ENCODE measurements at places on chromosomes 4 and X. TPM values are rescaled to one million over a fixed set of nuclear protein-coding genes. Genes with fewer than 3 reads are reported as not detected.
A peak's percentile ranks its signal among the peaks of the same experiment; 100 is the strongest.

NUDT10 gene
- 2.3 TPM for total RNA-seq

DNA sequence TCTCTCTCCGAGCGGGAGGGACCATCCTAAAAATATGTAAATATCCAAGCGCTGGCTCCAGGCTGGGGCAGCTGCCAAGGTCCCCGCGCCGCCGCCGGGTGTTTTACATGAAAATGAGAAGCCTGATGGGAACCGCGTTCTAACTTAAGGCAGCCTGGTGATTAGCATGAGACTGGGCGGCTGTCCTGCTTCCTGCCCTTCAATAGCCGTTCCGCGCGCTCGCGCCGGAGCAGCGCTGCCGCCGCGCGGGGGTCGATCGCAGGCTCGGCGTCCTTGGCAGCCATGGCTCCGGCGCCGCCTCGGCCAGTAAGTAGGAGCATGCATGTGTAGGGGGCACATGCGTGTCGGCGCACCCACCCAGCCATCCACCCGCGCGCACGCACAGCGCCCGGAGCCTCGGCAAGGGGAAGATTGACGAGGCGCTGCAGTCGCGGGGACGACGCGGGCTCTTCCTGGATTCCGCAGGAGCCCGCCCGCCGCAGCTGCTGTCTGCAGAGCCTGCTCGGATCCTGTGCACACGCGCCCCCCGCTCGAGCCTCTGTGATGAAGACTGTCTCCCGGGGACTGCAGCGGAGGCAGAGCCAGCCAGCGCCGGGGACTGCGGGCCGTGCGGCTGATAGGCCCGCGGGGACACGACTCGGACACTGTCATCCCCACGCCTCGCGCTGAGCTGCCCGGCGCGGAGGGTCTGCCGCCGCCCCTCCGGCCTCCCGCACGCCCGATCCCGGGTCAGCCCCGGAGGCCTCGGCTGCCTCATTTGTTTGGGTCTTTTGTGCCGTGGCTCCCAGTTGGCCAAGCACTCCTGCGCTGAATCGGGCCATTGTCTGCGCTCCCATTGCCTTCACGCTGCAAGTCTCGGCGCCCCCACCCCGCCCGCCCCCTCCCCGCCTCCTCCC is 734 bp downstream of the STOX2 start:
- H3K4me1 ChIP-seq = peaks cover 39% of the 10 kb centered on the region
- no peaks in the 10 kb centered on the region for H3K36me3 ChIP-seq
- peak; percentile 45 for DNase-seq

PCYT1B gene
- total RNA-seq = not detected

AKAP14 gene
- not detected for total RNA-seq

DNA sequence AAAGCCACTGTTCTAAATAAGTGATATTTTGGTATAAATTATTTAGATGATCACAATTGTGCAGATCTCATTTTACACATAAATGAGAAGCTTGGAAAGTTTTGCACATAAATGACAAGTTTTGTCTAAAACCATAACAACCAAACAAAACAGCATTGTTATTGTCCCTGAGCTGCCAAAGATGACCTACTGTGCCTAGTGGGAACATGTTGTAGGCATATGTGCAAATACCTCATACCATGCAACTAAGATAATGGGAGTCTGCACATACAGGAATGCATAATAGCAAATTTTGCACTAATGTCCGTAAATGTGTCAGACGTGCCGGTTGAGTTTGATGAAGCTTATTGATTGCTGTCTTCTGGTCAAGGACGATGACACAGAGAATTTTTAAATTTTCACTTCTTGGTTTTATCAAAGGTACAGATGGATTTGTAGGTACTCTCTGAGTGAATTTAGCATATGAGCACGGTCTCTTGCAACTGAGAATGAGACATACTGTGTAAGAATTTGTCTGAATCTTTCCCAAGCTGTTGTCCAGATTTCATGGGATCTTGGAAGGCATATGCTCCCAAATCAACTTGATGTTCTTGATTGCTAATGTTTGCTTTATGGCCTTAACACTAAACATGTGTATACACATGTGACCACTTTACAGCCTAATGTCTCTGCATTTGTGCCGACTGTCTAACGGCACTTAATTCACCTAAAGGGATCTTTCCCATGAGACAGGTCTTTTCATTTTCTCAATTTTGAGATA is 1133.5 kb downstream of the FAT4 start:
- no peaks in the 10 kb centered on the region for H3K4me1 ChIP-seq
- H3K27me3 ChIP-seq = no peaks in the 10 kb centered on the region
- DNase-seq = no peak
- H3K36me3 ChIP-seq = no peaks in the 10 kb centered on the region

- DNase-seq = no peak
- H3K4me3 ChIP-seq = no peak overlapping the region
- no peak overlapping the region for H3K27ac ChIP-seq
- H3K4me1 ChIP-seq = no peaks in the 10 kb centered on the region
Observed at GRCh38 chrX:50448565-50448964, 22.1 kb downstream of the DGKK start.

DNA sequence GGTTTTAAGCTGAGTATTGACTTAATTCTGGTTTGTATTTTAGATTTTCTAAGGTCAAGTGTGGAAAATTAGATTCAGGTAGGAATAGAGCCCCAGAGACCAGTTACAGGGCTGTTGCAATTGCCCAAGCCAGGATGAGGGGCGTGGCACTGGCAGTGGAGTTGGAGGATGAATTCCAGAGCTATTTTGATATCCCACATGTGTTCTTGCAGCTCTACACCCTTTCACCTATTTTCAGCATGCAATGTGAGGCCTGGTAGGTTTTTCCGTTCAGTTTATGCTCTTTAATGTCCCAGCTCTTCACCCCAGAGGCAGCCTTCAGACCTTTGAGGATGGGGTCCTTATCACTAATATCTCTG is 17.9 kb upstream of the OGT start:
- no peaks in the 10 kb centered on the region for H3K27me3 ChIP-seq
- H3K27ac ChIP-seq = no peak overlapping the region
- H3K4me3 ChIP-seq = no peak overlapping the region

- no peaks in the 10 kb centered on the region for H3K27me3 ChIP-seq
- H3K27ac ChIP-seq = peak overlapping the region; percentile 27
- no peaks in the 10 kb centered on the region for H3K4me1 ChIP-seq
- no peak overlapping the region for H3K4me3 ChIP-seq
- DNase-seq = peak; percentile 7
Observed at GRCh38 chrX:42755815-42756214, 22.1 kb downstream of the PPP1R2C start.

- no peak overlapping the region for H3K4me3 ChIP-seq
- H3K27me3 ChIP-seq = peaks cover 13% of the 10 kb centered on the region
- H3K36me3 ChIP-seq = no peaks in the 10 kb centered on the region
- no peak overlapping the region for H3K27ac ChIP-seq
Observed at GRCh38 chrX:154317391-154317995, 21.9 kb downstream of the TKTL1 start.

TMSB15A gene
- total RNA-seq = not detected

BDH2 gene
- 3.5 TPM for total RNA-seq

TMEM35A gene
- 4.7 TPM for total RNA-seq

DGKK gene
- total RNA-seq = not detected

DNA sequence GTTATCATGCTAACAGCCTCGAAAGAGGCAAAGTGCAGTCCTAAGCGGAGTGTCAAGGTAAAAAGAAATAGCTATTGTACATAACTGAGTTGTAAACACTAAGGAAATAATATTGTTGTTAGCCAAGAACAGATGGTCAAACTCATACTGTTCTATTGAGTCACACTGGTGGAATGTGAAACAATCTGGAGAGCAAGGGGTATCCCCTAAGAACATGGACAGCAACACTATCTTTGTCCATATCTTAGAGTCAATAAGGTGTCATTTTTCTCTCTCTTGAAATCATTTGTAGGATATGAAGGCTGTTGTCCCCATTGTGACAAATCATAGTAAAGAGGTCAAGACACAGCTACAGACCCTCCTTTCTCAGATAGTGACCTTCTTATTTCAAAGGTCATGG is 4.5 kb upstream of the PDGFC start:
- DNase-seq = no peak
- H3K4me1 ChIP-seq = peaks cover 8% of the 10 kb centered on the region
- H3K27me3 ChIP-seq = no peaks in the 10 kb centered on the region
- H3K36me3 ChIP-seq = no peaks in the 10 kb centered on the region

- no peak overlapping the region for H3K4me3 ChIP-seq
- H3K36me3 ChIP-seq = no peaks in the 10 kb centered on the region
- H3K27ac ChIP-seq = no peak overlapping the region
- no peak for DNase-seq
- no peaks in the 10 kb centered on the region for H3K4me1 ChIP-seq
Observed at GRCh38 chr4:143163614-143164013, 21.1 kb upstream of the USP38 start.

MSANTD1 gene
- 3.5 TPM for total RNA-seq

- H3K27ac ChIP-seq = no peak overlapping the region
- H3K27me3 ChIP-seq = no peaks in the 10 kb centered on the region
- H3K4me3 ChIP-seq = no peak overlapping the region
- H3K4me1 ChIP-seq = no peaks in the 10 kb centered on the region
Observed at GRCh38 chr4:150379454-150379853, 202.5 kb upstream of the MAB21L2 start.

L1CAM gene
- total RNA-seq = 19.1 TPM

FAM53A gene
- total RNA-seq = not detected

CTSO gene
- total RNA-seq = 1.7 TPM

DNA sequence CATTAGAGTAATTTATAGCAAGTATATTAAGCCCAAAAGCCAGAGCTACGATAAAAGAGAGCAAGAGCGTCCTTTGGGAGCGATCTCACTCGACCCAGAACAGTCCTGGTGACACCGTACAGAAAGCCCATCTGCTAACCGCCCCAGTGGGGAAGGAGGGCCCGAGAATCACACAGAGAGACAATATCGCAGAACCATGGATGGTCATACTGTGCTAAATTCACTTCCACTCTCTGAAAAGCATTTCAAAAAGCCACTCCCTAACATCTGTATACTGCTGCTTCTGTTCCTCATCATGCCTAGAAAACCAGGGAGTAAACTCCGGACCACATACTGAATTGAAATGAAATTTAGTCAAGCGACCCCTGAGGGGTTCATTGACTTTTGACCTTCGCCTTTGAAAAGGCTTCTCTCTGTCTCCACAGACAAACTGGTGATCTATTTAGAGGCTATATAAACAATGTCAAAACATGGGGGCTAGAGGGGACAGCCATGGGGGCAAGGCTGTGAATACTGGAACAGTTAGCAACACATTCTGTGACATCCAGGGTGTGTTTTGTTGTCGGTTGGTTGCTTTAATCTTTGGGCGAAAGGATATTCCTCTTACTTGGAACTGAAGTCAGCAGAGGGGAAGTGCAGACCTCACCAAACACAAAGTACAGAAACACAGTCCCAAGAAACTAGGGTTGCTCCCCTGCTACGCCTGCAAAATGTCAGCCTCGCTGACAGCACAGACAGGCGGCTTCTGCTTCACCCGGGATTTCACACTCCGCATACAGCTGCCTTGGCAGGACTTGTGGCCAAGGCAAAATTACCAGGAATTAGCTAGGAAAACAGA is 129.0 kb upstream of the RASGEF1B start:
- peaks cover 48% of the 10 kb centered on the region for H3K4me1 ChIP-seq
- no peak overlapping the region for H3K4me3 ChIP-seq
- no peaks in the 10 kb centered on the region for H3K36me3 ChIP-seq
- peak overlapping the region; percentile 46 for H3K27ac ChIP-seq
- peak; percentile 84 for DNase-seq
- H3K27me3 ChIP-seq = no peaks in the 10 kb centered on the region

DNA sequence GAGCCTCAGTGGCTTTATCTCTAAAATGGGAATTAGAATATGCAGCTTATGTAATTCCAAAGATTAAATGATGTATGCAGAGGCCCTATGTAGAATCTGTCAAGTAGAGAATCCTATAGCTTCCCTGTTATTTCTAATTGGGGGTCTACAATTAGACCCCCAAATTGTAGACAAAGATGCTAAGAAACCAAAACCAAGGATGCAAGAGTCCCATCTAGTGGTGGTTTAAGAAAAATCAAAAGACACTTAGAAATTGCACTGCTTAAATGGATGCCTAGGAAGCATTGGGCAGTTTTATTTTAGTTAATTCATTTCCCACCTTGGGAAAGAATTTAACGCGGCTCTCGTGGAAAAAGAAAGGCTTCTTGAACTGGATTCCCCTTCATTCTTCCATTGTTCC is 115.2 kb downstream of the GABRA2 start:
- no peak overlapping the region for H3K27ac ChIP-seq
- no peaks in the 10 kb centered on the region for H3K27me3 ChIP-seq
- H3K4me1 ChIP-seq = no peaks in the 10 kb centered on the region
- DNase-seq = no peak
- no peaks in the 10 kb centered on the region for H3K36me3 ChIP-seq
- H3K4me3 ChIP-seq = no peak overlapping the region

RAI2 gene
- total RNA-seq = 29.8 TPM

DNA sequence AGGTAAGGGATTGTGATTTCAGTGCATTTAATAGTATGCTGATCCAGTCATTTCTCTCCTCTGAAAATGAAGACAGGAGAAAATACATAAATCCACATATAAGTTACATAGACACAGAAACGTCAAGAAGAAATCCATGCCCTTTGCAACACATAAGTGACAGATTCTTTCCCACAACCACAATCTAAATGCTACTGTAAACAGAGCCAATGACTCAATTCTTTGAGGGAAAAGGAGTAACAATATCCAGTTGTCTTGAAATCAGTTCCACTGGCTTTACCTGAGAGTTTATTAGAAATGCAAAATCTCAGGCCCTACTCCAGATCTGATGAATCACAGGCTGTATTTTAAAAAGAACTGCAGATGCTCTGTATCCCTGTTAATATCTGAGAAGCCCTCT is 66.4 kb downstream of the ARAP2 start:
- no peaks in the 10 kb centered on the region for H3K4me1 ChIP-seq
- H3K27me3 ChIP-seq = no peaks in the 10 kb centered on the region
- H3K27ac ChIP-seq = no peak overlapping the region
- DNase-seq = no peak
- H3K36me3 ChIP-seq = no peaks in the 10 kb centered on the region
- no peak overlapping the region for H3K4me3 ChIP-seq

GRCh38 chr4:102411408-102411807 is 66.1 kb upstream of the SLC39A8 start:
- no peak overlapping the region for H3K27ac ChIP-seq
- DNase-seq = no peak
- H3K4me1 ChIP-seq = no peaks in the 10 kb centered on the region
- no peaks in the 10 kb centered on the region for H3K27me3 ChIP-seq

GRCh38 chrX:105837232-105837631 is 14.9 kb downstream of the NRK start:
- no peaks in the 10 kb centered on the region for H3K4me1 ChIP-seq
- no peak overlapping the region for H3K27ac ChIP-seq
- no peaks in the 10 kb centered on the region for H3K27me3 ChIP-seq
- no peak for DNase-seq
- H3K36me3 ChIP-seq = no peaks in the 10 kb centered on the region

DNA sequence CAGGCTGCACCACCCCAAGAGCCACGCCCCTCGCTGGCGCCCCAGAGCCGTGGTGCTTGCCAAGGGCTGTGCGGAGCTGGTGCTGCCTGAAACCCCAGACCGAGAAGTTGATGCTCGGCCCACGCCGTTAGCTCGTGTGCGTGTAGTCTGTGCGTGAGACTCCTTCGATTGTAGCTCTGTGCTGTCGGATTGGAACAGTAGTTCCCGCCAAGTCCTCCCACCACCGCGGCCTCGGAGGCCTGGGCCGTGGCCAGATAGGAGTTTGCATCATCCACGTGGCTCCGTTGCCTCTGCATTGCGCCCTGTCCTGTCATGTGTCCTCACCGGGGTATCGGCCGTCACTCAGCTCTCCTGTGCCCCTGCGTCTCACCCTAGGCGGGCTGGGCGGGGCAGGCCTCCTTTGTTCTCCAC is 24.2 kb downstream of the TNIP2 start:
- H3K4me3 ChIP-seq = no peak overlapping the region
- H3K27me3 ChIP-seq = no peaks in the 10 kb centered on the region
- H3K4me1 ChIP-seq = no peaks in the 10 kb centered on the region
- H3K27ac ChIP-seq = no peak overlapping the region
- no peak for DNase-seq
- peaks cover 63% of the 10 kb centered on the region for H3K36me3 ChIP-seq

- no peaks in the 10 kb centered on the region for H3K36me3 ChIP-seq
- H3K27me3 ChIP-seq = no peaks in the 10 kb centered on the region
- H3K4me1 ChIP-seq = peaks cover 7% of the 10 kb centered on the region
- H3K4me3 ChIP-seq = no peak overlapping the region
Observed at GRCh38 chr4:177566691-177567090, 124.5 kb upstream of the AGA start.
